AG08396 (cell line): ENCODE measurements at places on chromosomes 11 and 22.

- peak; percentile 32 for DNase-seq
Measured at GRCh38 chr11:125892071-125892470, 4.6 kb downstream of the HYLS1 start.

DNA sequence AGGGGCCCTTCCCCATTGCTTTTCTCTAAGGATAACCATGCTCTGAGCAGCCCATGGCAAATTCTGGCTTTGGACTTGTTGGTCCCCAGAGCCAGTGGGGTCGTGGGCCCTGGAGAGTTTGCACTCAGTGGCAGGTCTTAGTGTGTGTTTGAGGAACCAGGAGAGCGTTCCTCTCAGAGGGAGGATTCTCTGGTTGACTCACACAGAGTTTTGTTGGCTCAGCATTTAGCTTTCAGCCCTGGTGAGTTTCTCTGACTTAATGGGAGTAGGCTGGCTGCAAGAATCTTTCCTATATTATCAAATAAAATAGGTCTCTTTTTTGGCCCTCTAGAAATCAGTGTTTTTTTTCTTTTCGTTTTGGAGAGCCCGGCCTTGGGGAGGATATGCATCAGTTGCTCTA is 20.9 kb downstream of the ST14 start:
- no peak for DNase-seq

DNA sequence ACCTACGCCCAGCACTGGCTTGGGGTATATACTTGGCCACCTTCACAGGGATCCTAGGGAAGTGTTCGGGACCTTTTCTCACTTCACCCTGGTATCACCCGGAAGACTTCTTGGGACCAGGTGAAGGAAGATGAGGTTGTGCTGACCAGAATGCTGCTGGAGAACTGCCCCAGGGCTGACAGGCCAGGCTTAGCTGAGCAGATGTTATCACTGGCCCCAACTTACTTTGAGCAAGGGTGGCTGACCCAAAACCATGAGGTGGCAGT is 4.5 kb downstream of the FTH1 start:
- DNase-seq: no peak

GRCh38 chr22:47191671-47192650 is 429.5 kb downstream of the TBC1D22A start:
- no peak for DNase-seq

DNA sequence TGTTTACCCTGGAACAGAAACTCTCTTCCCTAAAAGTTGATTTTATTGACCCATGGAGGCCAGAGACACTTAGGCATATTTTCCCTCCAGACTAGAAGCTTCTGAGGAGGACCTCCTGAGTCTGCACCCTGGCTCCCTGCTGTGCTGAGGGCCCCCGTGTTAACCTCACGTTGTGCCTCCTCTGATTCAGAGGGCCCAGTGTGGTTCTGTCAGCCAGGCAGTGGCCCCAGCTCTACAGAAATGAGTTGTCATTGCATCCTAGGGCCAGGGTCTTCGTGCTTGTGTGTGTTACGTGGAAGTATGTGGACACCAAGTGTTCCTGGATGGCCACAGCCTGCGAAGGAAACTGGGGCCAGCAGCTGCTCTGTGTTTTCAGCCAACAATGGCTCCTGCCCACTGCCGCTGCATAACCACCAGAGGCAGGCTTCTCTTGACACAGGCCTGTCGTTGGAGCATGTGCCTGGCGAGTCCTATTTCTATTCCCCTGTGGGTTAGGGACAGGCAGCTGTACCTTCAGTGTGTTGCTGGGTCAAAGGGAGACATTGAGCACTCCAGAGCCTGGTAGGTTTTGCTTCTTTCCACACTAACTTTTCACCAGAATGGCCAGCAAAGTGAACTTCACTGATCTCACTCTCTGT is 44.5 kb downstream of the MED15 start:
- DNase-seq: no peak

DNA sequence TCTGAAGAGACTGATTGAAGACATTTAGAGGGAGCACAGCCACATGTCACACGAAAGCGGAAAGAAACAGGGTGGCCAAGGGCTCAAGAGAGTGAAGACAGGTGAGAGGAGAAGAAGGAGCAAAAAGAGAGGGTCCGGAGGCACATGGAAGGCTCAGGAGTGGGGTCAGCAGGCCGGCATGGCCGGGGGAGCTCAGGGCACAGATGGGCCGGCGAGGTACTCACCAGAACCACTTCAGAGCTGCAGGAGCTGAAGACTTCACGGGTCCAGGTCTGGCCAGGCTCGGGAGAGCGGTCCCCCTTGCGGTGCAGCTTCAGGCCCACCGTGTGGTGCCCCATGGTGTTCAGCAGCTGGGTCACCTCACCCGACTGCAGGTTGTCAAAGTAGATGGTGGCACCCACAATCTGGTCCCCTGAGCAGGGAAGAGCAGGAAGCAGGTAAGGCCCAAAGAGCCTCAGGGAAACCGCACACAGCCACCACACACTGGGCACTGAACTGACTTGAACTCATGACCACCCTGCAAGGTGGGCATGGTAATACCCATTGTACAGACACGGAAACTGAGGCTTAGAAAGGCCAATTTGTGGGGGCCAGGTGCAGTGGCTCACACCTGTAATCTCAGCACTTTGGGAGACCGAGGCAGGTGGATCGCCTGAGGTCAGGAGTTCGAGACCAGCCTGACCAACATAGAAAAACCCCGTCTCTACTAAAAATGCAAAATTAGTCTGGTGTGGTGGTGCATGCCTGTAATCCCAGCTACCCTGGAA is 11.6 kb downstream of the AHNAK start:
- no peak for DNase-seq

DNA sequence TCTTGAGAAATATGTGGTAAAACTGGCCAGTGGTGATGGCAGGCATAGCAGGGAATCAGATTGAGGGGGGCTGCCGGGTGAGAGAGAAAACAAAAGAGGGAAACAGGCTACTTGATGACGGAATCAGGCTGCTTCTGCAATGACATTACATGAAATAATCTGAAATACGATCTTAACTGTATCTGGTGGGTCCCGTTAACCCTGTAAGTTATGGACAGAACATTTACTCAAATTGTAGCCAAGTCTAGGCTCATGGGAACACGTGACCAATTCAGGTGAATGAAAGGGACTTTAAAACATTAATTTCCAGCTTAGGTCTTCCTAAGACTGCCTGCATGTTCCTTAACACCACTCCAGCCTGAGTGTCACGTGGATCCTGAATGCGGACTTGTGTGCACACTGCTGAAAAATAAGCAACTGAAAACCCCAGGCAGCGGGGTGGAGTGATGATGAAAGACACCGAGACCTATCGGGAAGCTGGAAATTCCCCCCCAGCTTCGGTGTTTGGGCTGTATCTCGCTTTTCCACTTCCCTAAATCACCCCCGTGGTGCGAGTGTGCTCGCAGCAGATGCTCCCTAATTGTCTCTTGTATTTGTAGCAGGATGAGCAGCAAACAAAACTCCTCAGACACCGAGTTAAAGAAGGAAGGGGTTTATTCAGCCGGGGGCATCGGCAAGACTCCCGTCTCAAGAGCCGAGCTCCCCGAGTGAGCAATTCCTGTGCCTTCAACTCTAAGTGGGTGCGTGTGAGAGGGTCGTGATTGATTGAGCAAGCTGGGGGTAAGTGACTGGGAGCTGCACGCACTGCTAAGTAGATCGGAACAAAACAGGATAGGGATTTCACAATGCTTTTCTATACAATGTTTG is 145.0 kb upstream of the GRK3 start:
- DNase-seq: no peak

DNA sequence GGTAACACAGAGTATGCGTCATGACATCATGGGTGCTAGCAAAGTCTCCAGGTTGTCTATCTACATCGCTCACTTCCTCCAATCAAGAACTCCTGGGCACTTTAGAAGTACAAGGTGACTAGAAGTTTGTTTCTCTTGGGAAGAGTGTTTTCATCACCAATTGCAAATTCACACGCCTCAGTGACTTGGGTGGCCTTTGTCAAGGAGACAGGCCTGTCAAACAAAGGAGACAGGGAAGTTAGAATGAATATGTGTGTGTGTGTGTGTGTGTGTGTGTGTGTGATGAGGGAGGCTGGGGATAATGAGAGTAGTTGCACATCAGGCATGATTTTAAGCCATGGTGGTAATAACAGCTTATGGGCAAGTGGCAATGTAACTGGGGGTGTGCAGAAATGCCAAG is 953.2 kb downstream of the OPCML start:
- no peak for DNase-seq

DNA sequence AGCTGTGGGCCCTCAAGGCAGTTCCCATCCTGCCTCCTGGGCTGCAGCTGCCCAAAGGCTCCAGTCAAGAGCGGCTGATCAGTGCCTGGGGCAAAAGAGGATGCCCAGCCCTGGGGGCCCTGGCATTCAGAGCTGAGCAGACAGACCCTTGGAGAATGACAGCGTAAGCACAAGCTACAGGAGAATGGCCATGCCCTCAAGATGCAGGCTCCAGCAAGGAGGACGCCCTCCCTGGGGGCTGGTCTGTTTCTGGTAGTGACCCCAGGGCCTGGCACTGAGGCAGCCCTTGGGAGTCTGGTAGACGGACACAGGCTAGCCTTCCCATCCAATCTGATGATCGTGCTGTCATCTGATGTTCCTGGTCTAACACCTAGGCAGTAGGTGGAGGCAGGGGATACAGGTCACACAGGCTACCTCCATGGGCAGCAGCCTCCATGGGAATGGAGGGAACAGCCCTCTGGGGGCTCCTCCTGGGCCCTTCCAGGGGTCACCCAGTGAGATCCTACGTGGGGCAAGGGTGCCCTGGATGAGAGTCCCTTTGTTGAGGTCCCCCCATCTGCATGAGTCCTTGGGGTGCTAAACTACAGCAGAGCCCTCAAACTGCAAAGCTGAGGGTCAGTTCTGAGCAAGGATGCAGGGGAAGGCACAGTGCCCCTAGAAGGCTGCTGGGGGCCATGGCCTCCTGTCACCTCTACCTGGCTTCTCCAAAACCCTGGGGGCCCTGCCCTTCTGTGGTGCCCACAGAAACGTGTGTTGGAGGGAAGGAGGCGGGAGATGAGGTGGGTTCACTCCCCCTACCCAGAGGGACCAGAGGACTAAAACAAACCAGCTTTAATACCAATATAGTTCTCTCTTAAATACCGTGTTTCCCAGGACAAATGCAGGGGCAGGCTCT is 10.2 kb upstream of the SF1 start:
- DNase-seq: no peak

DNA sequence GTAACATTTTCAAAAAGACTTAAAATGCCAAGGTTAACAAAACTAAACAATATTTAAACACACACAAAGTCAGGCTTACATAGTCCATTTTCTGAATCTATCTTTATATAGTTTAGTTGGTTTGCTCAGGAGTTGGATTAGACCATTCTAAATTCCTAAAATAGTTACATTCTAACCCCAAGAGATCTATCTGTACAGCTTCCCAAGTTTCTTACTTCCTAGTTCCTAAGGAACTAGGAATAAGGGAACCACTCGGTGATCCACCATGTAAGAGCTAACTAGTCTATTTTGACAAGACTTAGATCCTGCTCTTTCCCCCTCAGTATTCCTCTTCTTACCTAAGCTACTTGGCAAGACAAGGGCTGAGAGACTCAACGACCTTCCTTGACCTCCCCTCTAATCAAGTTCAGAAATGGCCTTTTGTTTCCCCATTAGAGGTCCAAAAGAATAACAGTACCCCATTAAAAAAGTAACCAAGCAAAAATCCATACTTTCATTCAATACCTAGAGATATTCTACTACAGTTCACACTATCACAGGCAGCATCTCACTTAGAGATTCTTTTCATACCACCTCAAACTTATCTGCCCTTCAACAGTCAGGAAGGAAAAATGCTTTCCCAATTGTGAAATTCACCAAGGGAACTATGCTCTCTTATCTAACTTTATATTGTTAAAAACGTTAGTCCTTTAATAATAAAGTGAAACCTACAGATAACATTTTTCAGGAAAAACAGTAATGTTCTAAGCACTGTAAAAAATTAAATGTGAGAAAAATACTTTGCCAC is 253.1 kb downstream of the TTC28 start:
- no peak for DNase-seq

DNA sequence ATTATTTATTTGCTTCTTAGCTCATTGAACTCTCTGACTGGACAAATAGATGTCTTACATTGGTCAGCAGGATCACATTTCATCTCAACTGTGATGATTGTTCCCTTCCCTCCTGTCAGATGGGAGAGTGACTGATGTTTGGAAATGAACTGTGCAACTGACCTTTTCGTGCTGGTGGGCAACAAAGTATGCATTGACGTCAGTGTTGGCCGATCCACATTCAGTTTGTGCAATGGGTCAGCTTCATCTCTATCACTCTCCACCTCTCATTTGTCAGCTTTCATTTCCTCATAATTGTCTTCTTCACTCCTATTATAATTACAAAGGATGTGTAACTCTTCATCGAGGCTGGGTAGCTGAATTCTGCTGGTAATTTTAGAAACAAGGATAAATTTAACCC is 71.3 kb downstream of the PPP2R1B start:
- DNase-seq: peak; percentile 66

- DNase-seq: peak; percentile 75
Measured at GRCh38 chr11:65651589-65652510, 10.9 kb downstream of the RELA start.

DNA sequence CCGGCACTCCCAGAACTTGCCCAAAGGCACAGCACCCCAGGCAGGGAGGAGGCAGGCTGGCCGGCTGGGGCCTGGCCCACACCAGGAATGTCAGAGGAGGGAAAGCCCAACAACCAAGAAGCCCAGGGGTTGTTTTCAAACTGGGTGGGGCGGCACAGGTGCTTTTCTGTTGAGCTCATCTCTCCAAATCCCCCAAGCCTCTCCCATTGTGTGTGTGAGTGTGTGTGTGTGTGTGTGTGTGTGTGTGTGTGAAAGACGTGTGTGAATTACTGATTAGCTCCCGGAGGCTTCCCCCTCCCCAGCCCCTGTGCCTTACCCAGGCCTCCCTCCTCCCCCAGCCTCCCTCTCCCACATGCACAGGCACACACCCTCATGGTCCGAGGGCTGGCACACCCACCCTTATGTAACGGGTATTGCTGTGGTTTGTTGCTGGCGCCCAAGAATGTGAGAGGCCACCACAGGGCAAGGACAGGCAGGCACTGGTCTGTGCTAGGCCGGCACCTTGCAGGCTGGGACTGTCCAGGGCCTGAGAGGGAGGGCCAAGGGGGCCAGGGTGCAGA is 15.9 kb downstream of the TRIM29 start:
- DNase-seq: no peak
